NCI-H1105 treated with DMSO at 0.1 percent for 48 hours (cell line): ENCODE measurements at places on chromosomes 6 and 20.

GRCh38 chr6:3696525-3697088 lies 54.9 kb downstream of the PXDC1 start:
- DNase-seq: no peak

DNA sequence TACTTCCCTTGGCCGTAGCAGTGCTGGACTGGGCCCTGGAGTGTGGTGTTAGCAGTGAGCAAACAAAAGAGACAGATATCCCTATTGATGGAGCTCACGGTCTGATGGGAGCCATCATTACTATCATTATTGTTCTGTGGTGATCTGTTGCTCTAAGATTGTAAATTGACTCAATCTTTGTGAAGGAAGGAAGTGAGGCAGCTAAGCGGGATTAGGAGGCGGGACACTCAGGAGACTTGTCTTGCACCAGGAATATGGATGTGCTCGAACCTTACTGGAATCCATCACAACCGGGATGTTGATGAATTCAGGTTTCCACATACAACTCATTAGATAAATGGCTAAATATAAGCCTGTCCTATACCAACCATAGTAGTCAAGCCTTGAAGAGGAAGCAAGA lies 25.5 kb upstream of the FAM50B start:
- DNase-seq: no peak

GRCh38 chr6:169978615-169979161 lies 227.3 kb downstream of the ERMARD start:
- DNase-seq: no peak

GRCh38 chr6:22636452-22636851 lies 67.1 kb downstream of the HDGFL1 start:
- no peak for DNase-seq

- no peak for DNase-seq
Measured at GRCh38 chr6:131532580-131533039, 40.4 kb upstream of the ARG1 start.

GRCh38 chr6:94190030-94190429 lies 770.7 kb upstream of the EPHA7 start:
- DNase-seq: no peak

- DNase-seq: no peak
Measured at GRCh38 chr6:72954716-72955115, 270.6 kb downstream of the KHDC1L start.

GRCh38 chr6:38973178-38974057 lies 75.2 kb upstream of the GLP1R start:
- DNase-seq: peak; percentile 77

DNA sequence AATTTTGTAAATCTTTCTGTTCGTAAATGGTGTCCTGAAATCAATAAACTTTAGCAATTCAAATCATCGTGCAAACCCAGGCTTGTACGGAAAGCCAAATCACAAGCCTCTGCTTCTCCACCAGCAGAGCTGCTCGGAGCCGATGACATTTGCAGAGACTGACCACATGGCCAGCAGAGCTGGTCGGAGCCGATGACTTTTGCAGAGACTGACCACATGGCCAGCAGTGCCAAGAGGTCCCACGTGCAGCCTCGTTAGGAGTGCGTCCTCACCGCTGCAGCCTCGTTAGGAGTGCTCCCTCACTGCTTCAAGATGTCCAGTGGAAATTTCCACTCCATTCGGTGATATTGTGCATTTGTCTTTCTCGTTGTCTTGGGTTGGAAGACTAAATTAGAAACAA lies 28.5 kb downstream of the SMOC2 start:
- no peak for DNase-seq

GRCh38 chr6:16649241-16649640 lies 112.0 kb downstream of the ATXN1 start:
- DNase-seq: no peak

- peak; percentile 81 for DNase-seq
Measured at GRCh38 chr6:5143634-5144311, 58.6 kb downstream of the PPP1R3G start.

- no peak for DNase-seq
Measured at GRCh38 chr6:38572186-38572813, 67.4 kb downstream of the BTBD9 start.

DNA sequence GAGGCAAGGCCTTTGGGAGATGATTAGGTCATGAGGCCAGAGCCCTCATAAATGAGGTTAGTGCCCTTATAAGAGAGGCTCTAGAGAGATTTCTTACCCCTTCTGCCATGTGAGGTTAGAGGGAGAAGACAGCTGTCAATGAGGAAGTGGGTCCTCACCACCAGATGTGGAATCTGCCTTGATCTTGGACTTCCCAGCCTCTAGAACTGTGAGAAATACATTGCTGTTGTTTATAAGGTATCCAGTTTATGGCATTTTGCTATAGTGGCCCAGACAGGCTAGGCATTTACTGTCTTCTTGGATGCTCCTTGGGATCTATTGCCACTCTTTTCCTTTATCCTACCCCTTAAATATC lies 57.1 kb upstream of the CITED2 start:
- no peak for DNase-seq

GRCh38 chr6:118876814-118877213 lies 17.1 kb upstream of the ASF1A start:
- DNase-seq: no peak

DNA sequence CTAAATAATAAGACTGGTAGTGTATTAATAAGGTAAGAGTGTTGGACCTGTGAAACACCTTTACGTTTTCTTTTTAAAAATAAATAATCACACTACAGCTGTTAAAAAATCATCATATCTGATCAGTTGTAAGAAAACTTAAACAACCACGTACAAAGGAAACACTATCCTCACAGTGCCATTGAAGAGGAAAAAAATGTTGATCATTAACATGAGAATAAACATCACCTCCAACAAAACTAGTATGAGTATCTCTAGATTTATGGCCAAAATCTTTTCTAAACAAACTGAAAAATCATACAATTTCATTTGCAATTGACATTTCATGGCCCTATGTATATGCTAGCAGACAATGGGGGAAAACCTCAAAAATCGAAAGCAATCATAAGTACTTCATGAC lies 590 bp downstream of the EYS start:
- no peak for DNase-seq

DNA sequence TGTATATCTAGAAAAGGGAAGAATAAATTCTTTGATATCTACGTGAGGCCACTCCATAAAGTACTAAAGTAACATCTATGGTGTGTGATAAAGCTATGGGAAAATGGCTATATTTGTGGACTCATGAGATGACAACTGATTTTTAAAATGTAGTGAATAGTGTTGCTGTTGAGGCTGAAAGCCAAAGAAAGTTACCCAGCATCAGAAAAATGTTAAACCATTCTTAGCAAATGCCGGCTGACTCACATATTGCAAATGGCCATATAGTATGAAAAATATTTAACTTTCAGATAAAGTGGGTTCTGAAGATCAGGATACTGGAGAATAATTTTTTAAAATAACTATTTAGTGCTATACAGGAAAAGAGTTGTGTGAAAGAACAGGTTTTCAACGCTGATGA lies 129.9 kb upstream of the GRIK2 start:
- DNase-seq: no peak

GRCh38 chr6:137925141-137925698 lies 58.2 kb downstream of the TNFAIP3 start:
- DNase-seq: no peak

DNA sequence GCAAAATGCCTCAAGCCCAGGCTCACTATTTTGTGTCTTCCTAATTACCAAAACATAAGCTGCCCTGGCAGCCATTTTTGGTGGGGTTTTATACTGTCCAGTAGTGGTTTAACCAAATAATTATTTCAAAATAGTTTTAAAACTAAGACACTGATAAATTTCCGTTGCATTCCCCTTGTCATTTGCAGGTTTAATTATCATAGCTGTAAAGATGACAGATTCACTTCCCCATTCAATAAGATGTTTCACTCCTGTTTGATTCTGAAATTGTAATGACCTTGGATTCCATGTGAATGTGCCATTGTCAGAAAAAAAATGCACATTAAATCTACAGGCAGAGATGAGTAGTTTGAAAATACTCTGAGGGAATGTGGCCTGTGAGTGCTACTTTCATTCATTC lies 172.0 kb downstream of the COL9A1 start:
- no peak for DNase-seq

GRCh38 chr6:157120534-157121232 lies 202.6 kb downstream of the TMEM242 start:
- DNase-seq: no peak

- no peak for DNase-seq
Measured at GRCh38 chr6:684831-685636, 7.9 kb downstream of the EXOC2 start.

DNA sequence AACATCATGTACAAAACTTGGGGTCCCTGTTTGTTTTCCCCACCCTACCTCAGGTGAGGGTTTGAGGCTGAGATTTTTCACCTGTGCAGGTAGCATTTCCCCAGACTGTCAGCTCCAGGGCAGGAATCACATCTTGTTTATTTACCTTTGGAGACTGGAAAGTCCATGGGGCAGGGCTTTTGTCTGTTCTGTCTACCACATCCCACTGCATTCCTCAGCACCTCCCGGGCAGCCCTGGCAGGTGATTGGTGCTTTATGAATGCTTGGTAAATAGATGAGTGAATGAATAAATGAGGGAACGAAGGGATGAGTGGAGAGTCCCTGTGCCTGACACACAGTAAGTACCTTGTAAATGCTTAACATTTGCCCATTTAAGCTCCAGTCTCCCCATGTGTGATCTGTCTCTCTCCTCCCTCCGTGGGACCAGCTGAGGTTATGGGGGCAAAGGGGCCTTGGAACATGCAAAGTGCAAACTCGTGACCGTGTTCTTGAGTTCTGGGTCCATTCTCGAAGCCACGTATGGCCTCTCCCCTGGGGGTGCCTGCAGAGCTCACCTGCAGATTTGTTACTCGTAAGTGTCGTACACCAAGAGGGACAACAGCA lies 69.7 kb upstream of the PMEPA1 start:
- DNase-seq: no peak

DNA sequence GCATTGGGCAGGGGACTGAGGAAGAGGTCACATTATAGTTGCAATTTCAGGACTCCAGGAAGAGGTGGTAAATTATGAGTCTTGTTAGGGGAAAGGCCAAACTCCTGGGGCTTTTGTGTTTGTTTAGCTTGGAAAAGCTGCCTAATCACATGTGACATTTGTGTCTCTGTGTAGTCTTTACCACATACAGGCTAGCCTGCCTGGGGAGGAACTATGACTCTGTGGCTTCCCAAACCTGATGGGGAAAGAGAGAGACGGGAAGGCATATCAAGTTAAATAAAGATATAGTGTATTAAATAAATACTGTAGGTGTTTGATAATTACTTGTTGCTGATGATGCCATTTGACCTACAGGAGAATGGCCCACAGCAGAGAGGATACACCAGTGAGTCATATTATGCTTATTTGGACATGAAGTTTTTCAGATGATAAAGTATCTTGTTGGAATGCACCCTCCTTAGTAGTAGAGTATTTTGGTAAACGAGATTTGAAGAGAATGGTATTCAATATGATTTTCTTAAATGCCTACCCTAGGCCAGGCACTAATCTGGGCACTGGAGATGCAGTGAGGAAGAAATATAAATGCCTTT lies 4.0 kb downstream of the BLTP3A start:
- no peak for DNase-seq

DNA sequence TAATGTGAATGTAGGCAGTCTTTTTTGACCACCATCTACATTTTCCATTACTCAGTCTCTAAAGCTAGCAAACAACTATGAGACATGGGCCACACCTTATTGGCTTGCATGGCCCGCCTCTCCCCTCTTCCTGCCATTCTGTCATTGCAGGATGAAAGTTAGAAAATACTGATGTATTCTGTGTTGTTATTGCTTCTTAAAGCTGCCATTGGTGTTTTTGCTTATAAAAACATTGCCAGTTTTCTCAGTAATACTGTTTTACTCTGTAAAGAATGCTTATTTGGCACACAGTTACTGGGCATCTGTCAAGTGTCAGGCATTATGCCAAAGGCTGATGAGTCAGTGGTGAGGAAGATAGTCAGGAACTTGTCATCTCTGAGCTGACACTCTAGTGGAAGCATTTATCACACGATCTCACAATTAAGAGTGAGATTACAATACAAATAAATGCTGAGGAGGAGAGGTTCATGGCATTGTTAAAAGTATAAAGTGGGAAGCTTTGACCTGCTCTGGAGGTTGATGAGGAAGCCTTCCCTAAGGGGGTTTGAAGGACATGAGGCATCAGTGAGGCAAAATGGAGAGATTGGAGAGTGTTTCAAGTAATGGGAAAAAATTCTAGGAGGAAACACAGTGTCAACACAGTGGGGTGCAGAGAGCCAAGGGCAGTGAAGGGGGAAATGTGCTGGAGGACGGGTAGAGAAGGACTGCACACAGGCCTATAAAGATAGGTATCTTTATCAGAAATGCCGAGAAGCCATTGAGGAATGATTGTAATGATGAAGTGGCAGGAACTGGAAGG lies 14.7 kb downstream of the KLHL32 start:
- DNase-seq: peak; percentile 50

GRCh38 chr6:16190214-16190613 lies 48.2 kb upstream of the GMPR start:
- DNase-seq: no peak

DNA sequence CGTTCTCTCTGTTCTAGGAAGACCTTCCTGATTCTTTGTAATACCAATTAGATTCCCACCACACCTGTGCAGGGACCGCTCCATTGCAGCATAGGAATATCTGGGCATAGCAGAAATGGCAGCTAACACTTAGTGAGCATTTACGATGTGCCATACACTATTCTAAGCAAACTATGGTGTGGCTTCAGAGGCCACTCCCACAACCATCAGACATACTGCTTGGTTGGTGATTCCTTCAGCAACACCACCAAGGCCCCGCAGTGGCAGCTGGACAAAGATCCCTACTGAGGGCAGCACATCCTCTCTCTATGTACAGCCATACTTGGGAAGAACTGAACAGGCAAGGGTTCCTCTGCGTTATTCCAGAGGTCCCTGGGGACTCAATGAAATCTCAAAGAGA lies 6.2 kb downstream of the KCNK5 start:
- no peak for DNase-seq

- no peak for DNase-seq
Measured at GRCh38 chr20:24566656-24567055, 97.2 kb downstream of the SYNDIG1 start.
